ENCODE measurements at places on chromosomes 2 and 18. TPM values are rescaled to one million over a fixed set of nuclear protein-coding genes. Genes with fewer than 3 reads are reported as not detected.

DNA sequence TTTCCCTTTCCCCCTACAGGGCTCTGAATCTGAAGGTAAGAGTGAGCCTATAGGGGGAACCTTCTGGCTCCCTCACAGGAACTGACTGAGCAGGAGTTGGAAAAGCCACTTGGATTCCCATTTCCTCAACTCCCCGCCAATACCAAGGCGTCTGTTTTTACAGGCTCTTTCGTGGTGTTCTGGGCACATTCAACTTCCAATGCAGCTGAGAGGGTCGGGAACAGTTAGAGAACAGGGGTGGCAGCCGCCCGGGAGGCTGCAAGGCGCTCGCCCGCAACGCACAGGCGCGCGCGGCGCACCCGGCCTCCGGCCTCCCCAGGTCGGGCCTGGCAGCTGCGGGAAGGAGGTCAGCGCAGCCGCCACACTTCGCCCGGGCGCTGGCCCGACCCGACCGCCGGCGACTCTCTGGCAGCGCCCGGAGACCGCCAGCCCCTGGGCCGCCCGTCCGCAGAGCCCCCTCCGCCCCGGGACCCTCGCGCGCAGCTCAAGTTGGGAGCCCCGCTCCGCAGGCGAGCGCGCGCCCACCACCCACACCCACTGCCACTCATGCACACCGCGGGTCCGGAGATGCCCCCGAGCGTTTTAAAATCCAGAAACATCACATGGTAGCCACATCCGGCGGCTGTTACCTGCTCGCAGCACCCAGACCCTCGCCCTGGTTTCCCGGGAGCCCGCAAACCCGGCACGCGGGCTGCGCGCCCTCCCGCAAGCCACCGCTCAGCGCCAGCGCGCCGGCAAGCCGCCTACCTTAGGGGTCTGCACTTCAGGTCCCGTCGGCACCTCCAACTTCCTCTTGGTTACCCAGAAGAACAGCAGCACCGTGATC, 816 bp downstream of the GALNT14 start:
- H3K4me1 ChIP-seq: peaks cover 18% of the 10 kb centered on the region
- peak overlapping the region; percentile 69 for H3K4me3 ChIP-seq
- H3K27me3 ChIP-seq: peaks cover 4% of the 10 kb centered on the region
- no peak for DNase-seq
- H3K27ac ChIP-seq: peak overlapping the region; percentile 10

- H3K4me1 ChIP-seq: no peaks in the 10 kb centered on the region
- H3K36me3 ChIP-seq: peaks cover 5% of the 10 kb centered on the region
- no peaks in the 10 kb centered on the region for H3K27me3 ChIP-seq
- no peak for DNase-seq
Observed at GRCh38 chr2:42724886-42725285, 39.0 kb downstream of the OXER1 start.

DNA sequence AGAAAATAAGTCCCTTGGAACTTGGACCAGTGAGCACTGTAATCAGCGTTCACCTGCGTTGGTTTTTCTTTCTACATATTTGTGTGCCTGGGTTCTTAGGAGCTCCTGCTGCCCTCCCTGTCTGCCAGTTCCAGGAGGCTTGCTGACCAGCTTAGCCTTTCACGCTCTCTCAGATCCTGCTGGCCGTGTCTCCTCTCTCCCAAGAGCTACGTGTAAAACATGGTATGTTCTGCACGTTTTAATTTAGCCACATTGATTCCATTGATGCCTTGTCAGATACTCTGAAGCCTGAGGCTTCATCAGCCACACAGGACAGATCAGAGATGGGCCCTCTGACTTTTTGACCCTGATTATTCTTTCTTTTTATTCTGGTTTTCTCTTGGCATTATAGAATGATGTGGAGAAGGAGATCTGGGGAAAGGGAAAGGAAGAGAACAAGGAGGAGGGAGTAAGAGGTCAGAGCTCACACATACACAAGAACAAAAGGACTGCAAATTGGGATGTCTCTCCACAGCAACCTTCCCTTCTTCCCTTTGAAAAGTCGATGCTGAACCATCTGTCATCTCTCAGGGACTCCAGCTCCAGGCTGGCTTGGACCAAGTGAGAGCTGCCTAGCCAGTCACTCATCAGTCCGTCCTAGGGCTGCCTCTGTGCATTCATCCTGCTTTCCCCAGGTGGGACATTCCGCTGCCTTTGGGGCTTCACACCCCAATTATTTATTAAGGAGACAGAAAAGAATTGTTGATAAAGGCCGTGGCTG, 152.8 kb downstream of the PIK3C3 start:
- DNase-seq: no peak

DNA sequence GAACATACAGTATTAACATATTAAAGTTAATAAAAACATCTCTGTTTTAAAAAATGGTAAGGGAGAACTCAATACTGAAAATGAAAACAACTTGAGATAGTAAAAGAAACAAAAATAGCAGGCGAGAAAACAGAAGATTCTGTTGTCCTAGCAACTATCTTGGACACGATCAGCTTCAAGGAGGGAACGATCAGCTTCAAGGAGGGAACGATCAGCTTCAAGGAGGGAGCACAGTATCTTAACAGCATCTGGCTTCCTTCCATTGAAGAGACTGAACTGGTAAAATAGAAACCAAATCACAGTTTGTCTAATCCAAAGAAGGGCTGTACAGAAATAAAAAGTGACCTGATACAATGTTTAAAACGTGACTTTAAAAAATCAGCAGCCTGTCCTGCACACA, 51.8 kb downstream of the NDUFA10 start:
- H3K4me3 ChIP-seq: no peak overlapping the region
- H3K27ac ChIP-seq: no peak overlapping the region
- no peak for DNase-seq
- H3K27me3 ChIP-seq: no peaks in the 10 kb centered on the region

LRRTM4 gene
- total RNA-seq: 2.2 TPM
